Posterior cingulate gyrus (tissue), 11 donors: ENCODE measurements at places on chromosomes 3 and 15.

GRCh38 chr3:183268366-183268765, 15.3 kb downstream of the B3GNT5 start:
- no peak for DNase-seq

- DNase-seq, result peak; percentile 36
These were observed at the start of gene GREM1 for GRCh38 chr15:32717426-32718226. GREM1 (plus strand) TSS chr15:32718004; CDS start chr15:32730691, 12,687 bp downstream.

- no peak for DNase-seq
These were observed 43.7 kb upstream of the POLR2M start for GRCh38 chr15:57662802-57663201.

GRCh38 chr3:194658477-194659242, 13.3 kb downstream of the LSG1 start:
- DNase-seq, result no peak

DNA sequence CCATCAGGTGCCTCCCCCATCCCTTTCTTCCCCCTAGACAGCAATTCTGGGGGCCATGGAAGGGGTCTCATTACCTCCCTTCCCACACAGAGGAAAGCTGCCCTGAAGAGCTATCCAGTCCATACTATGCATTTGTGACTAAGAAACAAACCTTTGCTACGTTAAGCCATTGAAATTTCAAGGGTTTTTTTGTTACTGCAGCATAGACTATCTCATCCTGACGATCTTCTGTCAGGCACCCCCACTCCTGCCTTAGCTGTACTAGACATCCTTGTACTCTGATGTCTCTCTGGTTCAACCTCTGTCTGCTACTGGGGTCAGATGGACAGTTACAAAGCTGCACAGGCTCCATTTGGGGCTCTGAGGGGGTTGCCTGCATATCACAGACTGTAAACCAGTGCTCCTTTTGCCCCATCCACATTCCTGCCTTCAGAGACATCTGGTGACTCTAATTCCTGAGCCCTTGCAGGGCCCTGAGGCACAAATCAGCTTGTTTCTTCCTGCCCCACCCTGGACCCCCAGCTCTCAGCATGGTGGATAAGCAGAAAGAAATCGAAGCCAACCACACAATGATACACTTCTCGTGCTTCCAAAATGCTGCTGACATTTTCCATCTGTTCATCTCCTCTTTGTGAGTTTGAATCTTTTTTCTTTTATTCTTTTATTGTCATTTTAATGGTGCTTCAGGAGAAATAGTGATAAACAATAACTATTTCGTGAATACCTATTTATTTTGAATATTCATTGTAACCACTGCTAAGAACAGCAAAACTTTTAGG, 21.6 kb upstream of the NSMCE3 start:
- DNase-seq, result no peak

DNA sequence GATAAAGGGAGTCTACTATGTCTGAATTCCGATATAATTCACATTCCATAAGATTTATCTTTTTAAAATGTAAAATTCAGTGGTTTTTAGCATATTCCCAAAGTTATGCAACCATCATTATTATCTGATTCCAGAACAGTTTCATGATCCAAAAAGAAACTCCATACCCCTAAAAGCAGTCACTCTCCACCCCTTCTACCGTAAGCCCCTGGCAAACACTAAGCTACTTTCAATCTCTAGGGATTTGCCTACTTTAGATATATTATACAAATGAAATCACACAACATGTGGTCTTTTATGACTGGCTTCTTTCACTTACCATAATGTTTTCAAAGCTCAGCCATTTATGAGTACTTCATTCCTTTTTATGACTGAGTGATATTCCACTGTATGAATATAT, 65.6 kb downstream of the TMEM212 start:
- no peak for DNase-seq

DNA sequence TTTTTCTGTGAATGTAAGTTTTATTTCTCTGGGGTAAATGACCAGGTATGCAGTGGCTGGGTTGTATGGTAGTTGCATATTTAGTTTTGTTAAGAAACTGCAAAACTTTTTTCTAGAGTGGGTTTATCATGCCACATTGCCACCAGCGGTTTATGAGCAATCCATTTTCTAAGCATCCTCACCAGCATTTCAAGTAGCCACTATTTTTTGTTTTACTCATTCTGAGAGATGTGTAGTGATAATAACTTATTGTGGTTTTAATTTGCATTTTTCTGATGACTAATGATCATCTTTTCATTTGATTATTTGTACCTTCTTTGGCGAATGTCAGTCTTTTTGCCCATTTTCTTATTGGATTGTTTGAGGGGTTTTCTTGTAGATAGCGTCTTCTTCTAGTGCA, 56.2 kb downstream of the SPRED1 start:
- no peak for DNase-seq

DNA sequence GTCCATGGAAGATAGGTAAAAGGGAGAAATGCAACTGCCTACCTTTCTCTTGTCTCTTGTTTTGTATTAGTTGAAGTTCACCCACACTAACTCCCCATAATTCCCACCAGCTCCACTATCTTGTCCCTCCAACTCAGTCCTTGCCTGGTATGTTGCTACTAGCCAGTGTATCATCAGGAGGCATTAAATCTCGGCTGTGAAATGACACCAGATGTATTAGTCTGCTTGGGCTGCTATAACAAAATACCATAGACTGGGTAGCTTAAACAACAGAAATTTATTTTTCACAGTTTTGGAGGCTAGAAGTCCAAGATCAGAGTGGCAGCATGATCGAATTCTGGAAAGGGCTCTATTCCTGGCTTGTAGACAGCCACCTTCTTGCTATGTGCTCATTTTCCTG, 102.3 kb upstream of the WDR72 start:
- DNase-seq, result no peak

- DNase-seq, result no peak
These were observed 141.5 kb downstream of the RORA start for GRCh38 chr15:61087573-61087972.

GRCh38 chr15:85276921-85277320, 103.5 kb upstream of the AKAP13 start:
- no peak for DNase-seq

- no peak for DNase-seq
These were observed 5.3 kb upstream of the CTDSPL start for GRCh38 chr3:37856381-37856780.

DNA sequence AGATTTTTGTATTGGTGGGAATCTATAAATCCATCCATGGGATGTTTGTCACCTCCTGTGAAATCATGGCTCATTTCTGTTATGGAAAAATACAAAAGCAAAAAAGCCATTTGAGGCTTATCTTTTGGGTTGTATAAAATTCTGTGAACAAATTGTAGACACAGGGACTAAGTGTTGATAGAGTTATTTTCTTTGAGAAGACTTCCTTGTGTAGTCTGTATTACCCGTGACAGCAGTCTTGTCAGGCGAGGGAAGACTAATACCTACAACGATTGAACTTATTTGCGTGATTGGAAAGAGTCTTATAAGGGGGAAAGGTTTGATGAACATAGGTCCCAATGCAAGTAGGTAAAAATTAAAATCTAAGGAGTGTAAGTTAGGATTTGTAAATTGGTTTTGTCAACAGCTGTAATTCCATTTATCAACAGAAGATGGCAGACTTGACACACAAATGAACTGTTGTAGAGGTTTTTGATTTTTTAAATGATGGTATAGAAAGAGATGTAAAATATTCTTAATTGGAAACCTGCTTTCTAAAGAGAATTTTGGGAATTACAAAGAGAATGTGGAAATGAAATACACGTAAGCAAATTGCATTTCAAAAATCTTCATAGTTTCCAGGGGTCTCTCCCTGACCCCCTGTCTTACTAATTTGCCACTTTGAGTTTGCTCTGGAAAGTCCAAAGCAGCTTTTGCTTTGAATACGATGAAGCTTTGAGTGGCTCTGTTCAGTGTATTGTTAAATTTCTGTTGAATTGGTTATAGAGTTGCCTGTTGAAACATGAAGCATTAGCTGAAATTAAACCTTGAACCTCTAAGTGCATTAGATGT, 33.2 kb downstream of the SLC25A26 start:
- DNase-seq, result no peak

- DNase-seq, result no peak
These were observed 199.8 kb downstream of the CNTN6 start for GRCh38 chr3:1292571-1293071.

- DNase-seq, result no peak
These were observed 1.7 kb upstream of the ARF4 start for GRCh38 chr3:57598765-57599360.

DNA sequence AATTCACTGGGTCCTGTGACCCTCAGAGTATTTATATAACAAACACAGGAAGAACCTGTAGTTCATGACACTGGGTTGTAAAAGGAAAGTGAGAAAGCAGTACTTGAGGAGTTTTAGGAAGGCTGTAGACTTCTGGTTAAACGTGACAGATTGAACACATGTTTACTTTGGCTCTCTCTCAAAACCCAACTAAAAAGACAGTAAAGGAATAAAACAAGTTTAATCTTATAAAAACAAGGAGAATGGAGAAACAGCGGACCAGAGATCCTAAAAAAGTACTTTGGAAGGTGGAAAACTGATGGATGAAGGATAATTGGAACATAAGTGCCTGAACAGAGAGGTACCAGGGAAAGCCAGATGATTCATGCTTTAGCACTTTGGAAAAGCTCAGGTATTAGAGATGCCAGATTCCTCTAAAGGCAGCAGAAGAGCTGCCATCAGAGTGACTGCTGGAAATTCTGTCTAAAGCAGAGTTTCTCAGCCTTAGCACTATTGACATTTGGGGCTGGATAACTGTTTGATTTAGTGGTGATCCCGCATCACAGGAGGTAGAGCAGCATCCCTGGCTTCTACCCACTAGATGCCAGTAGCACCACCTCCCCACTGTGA, 182.9 kb upstream of the RORA start:
- no peak for DNase-seq

DNA sequence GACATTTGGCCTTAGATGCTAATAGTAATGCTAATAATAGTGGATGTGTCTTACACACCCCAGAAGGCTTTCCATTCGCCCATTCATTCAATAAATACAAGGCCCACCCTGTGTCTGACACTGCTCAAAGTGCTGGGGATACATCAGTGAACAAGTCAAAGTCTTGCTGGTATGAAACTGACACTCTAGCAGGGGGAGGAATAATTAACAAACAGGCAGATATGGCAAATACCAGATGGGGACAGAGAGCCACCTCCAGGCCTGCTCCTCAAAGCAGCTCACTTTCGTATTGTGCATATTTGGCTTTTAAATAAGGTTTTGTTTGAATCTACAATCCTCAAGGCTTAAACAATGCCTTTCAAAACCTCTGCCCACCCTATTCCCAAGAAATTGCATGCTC, 28.3 kb upstream of the LYZL4 start:
- DNase-seq, result no peak

DNA sequence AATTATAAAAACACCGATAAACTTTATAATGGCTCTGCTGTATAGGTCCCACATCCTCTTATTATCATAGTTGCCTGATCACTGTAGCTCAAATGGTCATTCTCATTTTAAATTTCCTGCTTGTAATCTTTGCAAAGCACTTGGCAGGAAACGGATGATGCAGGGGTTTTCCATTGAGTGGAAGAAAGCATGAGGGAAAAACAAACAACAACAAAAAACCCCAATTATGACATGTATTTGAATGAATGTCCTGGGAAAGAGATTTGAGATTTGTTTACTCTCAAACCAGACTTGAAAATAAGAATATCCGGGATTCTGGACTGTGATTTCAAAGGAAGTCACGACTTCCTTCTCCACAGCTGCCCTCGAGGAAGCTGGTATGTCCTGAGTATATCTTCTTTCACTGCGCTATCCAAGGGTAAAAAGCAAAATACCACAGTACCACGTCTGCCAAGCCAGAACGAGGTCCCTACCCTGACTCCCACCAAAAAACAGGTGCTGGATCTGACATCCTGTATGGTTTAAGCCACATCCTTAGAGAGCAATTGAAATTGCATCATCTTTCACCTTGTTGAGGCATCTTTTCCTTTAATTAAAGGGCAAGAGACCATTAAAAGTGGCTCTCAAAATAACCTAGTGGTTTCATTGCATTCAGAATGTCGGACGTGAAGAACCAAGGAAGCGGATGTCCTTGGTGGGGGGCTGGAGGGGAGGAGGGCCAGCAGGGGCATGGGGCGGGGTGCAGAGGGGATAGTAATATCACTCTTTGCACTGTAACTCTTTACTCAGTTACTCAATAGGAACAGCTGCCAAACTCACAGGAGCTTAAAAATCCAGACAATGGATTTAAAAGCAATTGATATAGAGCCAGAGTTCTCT, 13.5 kb upstream of the TIPIN start:
- DNase-seq, result no peak

- DNase-seq, result no peak
These were observed 169.6 kb downstream of the CFAP20DC start for GRCh38 chr3:58880182-58880581.

DNA sequence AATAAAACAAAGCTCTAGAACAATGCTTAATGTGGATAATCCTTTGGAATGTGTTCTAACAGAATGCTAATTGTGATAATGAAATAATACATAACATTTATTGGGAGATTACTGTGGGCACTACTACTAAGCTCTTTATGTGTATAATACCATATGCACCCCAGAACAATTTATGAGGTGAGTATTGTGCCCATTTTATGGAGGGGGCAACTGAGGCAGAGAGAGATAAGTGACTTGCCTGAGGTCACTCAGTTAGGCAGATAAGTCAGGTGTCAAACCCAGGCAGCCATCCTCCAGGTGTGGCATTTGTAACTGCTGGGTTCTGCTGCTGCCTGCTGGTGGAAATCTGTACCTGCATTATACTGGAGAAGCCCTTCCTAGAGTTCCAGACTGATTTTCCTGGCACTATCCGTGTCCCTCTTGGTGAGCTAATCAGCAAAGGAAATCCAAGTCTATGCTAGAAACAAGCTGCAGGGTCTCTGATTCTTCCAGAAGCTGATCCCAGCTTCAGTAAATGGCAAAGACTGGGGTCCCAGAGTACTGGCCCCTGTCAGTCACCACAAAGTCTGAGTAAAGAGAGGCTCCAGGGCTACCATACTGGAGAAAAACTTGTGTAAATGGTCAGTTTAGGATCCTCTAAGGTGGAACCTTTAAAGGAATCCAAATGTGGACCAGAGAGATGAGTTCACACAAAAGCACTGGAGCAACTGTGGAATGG, 22.6 kb upstream of the RBP1 start:
- DNase-seq, result no peak

DNA sequence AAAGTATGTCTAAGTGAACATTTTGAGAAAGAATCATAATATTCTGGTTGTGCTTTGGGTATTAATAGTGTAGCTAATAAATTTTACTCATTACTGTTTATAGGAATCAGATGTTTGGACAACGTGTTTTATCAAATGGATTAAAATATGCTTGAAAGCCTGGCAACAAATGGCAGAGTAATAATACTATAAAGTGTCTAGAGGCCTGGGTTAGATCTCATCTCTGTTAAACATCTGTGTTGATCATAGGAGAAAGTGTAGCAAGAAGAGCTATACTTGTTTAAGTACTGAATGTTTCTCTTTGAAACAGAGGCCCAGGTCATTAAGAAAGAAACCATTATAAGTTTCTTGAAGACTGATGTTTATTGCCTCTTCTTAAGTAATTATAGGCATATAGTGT, 30.5 kb downstream of the VPS8 start:
- DNase-seq, result no peak

DNA sequence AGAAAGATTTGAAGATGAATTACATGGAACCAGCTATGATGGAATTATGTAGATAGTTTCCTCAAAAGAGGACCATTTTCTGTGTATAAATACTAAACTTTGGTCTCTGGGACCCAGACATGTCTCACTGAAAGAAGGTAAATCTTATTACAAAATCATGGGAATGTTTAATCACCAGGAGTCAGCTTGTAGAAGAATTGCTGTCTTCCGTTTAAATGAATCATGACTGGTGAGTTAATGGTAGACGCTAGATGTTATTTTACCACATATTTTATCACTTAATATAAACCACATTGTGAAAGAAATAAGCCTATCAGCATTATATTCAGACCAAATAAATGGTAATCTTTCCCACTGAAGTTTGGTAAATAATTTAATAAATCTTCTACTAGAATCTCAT, 322.3 kb upstream of the SUCLG2 start:
- DNase-seq, result no peak
